GM12891 (cell line): ENCODE measurements at places on chromosomes 3 and 15.

DNA sequence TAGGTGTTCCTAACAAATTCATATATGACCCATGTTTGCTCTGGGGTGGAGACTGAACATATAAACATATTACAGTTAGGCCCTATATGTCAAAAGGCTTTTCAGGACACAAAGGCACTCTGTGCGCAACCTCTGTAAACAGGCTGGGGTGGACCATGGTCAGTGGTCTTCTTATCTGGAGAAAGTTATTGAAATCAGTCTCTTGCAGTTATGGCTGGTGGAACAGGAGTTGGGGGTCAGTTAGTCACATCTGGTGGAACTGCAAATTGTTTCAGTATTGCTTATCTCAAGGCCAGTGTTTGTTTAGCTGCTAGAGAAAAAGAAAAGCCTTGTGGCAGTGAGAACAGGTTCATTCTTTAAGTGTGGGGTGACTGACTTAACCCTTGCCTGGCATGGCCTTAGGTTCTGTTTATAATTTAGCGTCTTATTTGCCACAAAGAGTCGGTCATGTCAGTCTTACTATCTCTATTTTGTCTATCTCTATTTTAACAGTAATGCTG is 5.9 kb upstream of the GP9 start:
- no peak for DNase-seq

DNA sequence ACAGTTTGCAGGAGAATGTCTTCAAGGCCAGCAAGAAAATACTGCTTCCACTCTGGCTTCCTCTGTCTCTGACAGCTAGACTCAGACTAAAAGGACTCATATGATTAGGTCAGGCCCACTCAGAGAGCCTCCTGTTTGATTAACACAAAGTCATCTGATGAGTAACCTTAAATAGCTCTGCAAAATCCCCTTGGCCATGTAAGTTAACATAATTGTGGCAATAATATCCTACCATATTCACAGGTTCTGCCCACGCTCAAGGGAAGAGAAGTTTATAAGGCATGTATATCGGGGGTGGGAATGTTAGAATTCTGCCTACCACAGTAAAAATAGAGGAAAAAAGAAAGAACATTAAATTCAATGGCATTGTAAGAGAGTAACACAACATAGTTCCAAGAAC is 20.6 kb upstream of the HHATL start:
- no peak for DNase-seq

DNA sequence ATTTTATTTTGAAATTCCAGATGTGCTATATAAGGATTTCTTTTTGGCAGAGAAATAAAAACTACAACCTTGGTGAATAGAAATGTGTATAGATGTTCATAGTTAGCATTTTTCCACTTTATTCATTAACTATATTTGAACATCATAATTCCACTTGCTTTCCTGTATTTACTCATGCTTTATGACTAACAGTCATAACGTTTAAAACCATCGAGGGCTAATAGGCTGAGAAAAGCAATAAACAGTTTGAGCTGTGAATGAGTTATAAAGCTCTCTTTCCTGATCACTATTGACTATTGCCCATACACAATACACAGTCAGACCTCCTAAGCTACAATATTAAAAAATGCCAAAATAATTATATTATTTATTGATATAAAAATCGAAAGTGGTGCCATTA is 502.1 kb upstream of the RASGRP1 start:
- no peak for DNase-seq

DNA sequence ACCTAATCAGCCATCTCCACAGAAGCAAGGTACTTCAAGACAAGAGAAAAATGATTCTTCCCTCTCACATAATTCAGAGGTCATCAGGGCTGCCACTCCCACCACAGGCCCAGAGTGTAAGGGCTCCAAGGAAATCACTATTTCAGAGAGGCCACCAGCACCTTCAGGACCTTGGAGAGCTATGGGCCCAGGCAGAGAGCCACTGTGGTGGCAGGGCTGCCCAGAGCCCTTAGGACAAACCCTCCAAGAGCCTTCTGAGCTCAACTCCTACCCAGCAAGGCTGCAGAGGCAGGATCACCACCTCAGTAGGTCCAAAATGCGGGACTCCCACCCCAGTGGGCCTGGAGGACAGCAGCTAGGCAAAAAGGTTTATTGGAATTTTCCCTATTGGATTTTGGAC is 17.9 kb upstream of the FAN1 start:
- DNase-seq, result no peak

DNA sequence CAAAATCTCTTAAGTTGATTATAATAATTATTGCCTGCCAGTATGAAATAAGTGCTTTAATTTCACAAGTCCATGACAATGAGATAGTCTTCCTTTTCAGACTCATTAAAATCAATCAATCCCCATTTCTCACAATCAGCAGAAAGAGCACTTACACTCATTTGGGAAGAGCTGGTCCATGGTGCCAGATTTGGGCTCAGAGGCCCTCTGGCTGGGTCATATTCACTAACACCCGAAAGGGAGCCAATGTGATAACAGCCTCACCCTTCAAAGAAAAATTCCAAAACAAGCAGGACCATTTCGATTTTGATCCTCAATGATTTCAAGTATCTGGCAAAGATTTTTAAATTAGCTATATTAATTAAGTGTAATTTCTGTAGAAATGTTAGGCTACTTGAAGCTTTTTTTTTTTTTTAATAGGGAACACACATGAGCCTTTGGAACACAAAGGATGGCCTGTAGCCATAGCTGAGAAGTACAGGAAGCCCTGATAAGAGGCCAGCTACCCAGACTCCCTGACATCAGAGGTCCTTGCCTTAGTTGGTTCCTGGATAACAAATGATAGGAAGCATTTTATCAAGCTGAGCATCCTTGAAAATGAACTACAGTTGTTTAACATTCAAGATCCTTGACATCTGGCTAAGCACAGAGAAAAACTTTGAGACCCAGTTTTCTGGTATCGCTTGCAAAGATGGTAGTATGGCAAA is 17.1 kb downstream of the MCF2L2 start:
- no peak for DNase-seq

DNA sequence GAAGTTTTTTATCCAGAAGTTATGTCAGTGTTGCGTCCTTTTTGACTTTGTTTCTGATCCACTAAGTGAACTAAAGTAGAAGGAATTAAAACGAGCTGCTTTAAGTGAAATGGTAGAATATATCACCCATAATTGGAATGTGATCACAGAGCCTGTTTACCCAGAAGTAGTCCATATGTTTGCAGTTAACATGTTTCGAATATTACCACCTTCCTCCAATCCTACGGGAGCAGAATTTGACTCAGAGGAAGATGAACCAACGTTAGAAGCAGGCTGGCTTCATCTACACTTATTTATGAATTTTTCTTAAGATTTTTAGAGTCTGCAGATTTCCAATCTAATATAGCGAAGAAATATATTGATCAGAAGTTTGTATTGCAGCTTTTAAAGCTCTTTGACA is 57.6 kb downstream of the DNAH1 start:
- DNase-seq, result no peak
